ENCODE measurements at places on chromosomes 12 and 14.

GRCh38 chr14:50599700-50600444 lies 39.9 kb downstream of the ATL1 start:
- peak; percentile 30 for DNase-seq

GRCh38 chr14:20644520-20644919 lies 3.0 kb upstream of the OR6S1 start:
- no peak for DNase-seq

DNA sequence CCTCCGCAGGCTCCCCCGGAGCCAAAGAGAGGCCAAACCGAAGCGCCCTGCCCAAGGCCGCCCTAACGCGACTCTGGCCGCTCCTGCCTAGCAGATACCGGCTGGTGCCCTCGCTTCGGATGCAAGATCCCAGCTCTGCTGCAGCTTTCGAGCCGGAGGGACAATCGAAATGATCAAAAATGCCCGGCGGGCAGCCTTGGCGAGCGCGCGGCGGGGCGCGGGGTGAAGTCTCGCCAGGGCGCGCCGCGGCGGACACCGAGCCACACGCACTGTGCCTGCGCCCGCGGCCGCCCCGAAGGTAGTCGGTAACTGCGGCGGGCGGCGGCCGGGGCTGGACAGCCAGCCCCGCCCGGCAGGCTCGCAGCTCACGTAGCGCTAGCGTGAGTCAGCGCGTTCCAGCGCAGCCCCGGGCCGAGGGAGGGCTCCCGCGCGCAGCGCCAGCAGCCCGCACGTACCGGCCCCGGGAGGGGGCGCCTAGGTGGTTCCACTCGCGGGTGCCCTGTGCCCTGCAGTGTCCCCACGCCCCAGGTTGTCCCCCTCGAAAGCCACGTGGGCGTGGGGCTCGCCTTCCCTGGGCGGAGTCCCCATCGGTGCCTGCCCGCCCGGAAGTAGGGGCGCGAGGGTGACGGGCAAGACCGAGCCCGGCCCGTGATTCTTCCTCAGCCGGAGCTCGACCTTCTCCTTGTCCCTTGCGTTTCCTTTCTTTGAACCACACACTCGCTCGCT lies 109.2 kb upstream of the EGLN3 start:
- DNase-seq = peak; percentile 70

DNA sequence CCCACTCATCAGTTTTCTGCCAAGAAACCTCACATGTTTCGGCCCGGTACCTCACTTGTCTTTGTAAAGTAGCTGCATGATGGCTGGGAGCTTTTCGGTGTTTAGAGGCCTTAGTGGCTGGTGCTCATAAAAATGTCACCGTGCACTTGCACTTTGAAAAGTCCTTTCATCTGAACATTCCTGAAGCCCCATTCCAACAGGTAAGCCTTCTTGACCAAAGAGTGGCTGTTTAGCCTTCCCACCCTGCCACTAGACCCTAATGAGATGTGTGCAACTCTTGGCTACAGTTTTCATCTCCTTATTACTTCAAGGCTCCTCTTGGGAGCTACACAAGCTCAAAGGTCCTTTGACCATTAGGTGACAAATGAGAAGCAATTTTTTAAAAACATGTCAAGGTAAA lies 135.2 kb downstream of the HMGA2 start:
- DNase-seq = no peak

DNA sequence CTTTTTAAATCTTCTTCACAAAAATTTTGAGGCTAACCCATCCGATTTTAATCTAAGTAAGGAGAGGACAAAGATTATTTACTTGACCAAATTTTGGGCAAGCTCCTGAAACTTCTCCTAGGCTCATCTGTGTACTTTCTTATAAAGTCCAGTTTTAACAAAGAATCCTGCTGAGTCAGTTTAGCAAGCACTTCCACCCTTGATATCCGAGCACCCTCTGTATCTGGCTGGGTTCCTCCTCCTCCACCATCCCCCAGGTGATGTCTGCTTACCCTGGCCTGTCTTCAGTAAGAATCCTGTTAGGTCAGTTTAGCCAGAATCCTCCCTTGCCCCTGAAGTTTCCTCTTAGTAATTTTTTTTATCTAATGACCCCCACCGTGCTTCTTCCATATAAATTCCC lies 140.5 kb downstream of the PHLDA1 start:
- no peak for DNase-seq

GRCh38 chr12:31274520-31275300 lies 51.2 kb downstream of the SINHCAF start:
- no peak for DNase-seq

GRCh38 chr12:23911574-23911973 lies 37.9 kb downstream of the SOX5 start:
- DNase-seq = no peak

GRCh38 chr12:89882792-89883191 lies 174.2 kb upstream of the ATP2B1 start:
- DNase-seq = no peak

DNA sequence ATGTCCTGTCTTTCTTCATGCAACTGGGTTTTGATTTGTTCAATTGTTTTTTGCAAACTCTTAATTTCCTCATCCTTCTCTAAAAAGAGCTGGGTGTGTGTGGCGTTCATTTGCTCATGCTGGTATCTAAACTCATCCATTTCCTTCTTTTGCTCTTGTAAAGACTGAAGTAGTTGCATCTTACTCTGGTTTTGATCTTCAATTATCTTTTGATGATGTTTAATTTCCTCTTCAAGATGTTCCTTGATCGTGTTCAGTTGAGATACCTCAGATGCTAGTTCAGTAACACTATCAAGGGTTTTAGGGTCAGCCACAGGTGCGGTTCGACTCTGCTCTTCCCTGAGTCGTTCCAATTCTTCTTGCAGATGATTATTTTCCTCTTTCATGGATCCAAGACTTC lies 34.8 kb downstream of the TRIP11 start:
- DNase-seq = no peak

GRCh38 chr12:26032719-26033241 lies 74.3 kb downstream of the RASSF8 start:
- no peak for DNase-seq

GRCh38 chr14:44384093-44384492 lies 123.0 kb downstream of the FSCB start:
- DNase-seq = no peak

DNA sequence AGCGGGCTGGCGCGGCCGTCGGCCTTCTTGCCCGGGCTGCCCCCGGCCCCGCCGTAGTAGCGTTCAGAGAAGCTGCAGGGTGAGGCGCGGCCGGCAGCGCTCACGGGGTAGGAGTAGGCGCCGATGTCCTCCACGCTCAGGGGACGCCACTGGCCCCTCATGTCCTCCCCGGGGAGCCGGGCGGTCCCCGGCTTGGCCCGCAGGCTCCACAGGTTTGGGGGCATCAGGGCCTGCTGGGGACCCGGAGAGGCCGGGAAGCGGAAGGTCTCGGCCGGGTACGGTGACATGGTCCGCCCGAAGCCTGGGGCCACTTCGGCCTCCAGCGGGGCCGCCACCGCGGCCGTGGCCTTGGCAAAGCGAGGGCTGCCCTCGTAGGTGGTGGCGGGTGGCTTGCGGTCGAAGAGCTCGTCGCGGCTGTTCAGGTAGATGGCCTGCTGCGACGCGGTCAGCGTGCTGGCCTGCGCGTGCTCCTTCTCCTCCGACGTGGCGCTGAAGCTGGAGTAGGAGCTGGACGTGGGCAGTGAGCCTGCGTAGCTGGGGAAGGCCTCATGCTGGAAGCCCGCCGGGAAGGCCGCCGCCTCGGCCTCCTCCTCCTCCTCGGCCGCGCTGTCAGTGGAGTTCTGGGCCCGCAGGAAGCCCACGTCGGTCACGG lies 48.7 kb downstream of the BEGAIN start:
- no peak for DNase-seq

DNA sequence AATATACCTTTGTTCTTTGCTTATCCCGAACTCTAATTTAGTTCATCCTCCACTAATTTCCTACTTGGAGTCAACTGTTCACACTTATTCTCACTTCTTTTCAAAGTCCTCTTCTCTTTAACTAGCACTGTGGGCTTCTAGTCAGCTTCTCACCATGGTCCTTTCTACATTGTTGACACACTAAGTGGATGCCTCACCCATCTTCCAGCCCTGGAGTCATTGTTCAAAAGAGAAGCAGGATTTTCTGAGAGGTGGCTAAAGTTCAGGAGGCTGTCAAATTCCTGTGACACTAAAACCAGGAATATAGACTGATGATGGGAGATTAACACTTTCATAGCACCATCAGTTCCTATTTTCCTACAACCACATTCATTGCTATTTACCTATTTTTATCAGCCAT lies 99.3 kb downstream of the PHLDA1 start:
- DNase-seq = no peak

- peak; percentile 89 for DNase-seq
Measured at GRCh38 chr14:75307700-75308379, 29.2 kb downstream of the FOS start.

GRCh38 chr12:51171884-51172514 lies 936 bp downstream of the TFCP2 start:
- peak; percentile 26 for DNase-seq

DNA sequence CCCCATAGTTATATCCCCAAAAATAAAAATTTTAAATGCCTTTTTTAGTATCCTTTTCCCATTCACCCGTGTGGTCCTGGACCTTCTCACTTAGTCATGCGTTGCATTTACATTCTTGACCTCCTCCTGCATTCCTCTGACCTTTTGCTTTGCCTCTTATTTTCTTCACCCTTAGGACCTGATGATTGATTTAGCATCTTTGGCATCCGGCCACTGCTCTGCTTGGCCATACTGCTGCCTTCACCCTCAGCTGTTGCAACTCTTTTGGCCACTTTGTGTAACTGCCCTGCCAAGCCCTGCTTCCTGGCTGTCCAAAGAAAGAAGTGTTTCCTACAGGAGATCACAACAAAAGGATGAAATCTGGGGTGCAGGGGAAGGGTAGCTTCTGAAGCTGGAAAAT lies 48.8 kb upstream of the SLC38A4 start:
- peak; percentile 13 for DNase-seq

DNA sequence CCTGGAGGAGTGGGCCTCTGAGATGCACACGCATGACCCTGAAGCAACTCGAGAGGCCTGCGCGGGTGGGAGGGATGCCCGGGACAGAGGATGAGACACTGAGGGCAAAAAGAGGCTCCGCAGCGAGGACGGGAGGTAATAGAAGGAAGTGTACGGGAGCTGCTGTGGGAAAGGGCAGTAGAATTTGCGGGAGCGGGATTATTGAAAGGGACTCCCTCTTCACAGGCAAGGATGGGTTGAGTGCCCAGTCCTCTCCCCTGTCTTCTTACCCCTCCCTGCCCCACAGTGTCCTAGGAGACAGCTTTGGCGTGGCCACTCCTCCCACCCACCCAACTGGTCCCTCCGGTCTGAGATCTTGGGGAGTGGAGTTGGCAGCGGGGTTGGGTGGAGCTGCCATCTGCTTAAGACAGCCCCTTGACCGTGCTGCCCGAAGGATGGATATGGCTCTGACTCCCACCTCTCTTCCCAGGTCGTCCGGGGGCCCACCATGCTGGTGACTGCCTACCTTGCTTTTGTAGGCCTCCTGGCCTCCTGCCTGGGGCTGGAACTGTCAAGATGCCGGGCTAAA lies 15.7 kb upstream of the ESPL1 start:
- no peak for DNase-seq

DNA sequence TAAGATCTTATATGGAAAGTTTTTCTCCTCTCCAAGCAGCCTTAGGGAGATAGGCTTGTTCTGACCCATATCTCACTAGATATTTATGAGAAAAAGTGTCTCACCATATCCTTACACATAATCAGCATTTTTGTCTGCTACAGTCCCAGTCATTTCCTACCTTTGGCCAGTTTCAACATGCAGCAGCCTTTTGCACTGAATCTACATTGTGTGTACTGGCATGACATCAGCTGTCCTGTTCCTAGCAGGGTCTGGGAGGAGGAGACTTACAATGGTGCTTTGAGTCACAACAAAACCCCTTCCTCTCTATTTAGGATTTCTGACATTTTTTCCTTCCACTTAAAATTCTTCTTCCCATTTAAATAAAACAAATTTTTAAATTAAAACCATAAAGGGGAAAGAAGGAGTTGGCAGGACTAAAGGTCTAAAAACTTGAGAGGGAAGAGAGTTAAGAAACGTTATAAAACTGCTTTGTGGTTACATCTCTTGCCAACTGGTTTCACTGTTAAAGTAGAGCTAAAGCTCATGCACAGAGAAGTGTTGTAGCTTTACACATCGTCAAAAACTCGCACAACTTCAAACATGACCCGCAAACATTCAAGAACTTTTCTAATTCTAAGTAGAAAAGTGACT lies 53.3 kb upstream of the CERS5 start:
- DNase-seq = no peak

DNA sequence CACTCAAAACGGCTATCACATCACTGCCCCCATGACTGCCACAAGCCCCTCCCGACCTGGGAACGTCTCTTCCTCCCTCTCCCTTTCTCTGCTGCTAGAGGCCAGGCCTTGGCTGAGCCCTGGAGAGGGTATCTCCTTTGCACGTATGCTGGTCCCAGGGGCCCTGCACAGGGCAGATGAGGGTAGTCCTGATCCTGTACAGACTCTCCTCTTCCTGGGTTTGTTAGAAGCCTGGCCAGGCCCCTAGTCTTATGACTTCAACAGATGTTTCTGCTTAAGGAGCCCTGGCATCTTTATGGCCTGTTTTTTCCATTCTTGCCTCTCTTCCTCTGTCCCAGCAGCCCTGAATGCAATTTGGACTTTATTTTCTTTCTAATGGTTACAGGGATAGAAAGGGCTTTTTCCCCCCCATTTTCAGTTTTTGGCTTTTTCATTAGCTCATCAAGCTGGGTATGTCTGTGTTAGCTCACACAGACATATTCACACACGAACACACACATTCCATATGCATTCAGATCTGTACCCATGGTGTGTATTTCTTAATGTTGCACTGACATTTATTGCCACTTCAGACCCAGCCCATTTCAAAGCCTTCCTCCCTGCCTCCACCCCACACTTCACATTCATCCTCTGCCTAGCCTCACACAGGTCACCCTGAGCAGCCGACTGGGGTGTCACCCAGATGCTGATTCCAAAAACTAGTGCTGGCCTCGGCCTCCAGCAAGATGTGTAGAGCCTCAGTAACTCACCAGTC lies 203.2 kb downstream of the ZFP36L1 start:
- DNase-seq = no peak

DNA sequence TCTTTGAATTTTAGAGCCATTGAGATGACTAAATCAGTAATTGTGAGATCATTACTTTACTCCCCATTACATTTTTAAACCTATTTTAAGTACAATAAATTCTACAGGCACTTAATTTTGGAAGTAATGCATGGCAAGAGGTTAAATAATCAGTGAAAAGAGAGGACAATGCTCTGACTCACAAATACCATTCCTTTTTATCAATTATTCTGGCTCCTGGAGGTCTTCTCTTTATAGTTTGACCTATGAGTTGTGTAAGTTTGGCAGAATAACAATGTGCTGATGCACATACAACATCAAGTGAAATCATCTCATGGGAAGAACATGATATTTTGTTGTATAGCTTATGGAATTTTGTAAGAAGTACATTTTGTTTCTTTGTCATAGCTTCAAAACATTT lies 166.7 kb downstream of the TMTC3 start:
- DNase-seq = no peak

DNA sequence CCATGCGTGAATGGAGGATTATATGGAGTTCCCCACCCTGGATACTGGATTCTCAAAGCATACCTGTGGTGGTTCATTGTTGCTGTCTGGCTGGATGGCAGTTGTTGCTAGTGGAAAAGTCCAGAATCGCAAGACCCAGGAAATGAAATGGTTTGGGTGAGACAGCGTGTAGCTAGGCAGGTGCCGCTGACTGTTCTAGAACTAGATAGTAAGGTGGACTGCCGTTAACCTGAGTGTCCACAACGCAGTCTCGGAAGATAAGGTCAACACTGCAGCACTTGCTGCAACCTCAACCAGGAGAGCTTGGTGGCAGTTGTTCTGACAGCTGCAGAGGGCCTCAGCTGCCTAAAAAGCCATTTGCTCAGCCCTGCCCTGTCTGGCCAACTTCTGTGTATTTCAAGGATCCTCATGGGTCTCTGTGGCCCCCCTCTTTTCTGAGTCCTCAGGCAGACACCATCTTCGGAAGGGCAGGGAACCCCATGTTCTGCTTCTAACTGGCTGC lies 15.5 kb upstream of the IRF2BPL start:
- no peak for DNase-seq

All from HTR-8/SVneo (cell line).